ENCODE measurements at places on chromosomes 6 and 20.

DNA sequence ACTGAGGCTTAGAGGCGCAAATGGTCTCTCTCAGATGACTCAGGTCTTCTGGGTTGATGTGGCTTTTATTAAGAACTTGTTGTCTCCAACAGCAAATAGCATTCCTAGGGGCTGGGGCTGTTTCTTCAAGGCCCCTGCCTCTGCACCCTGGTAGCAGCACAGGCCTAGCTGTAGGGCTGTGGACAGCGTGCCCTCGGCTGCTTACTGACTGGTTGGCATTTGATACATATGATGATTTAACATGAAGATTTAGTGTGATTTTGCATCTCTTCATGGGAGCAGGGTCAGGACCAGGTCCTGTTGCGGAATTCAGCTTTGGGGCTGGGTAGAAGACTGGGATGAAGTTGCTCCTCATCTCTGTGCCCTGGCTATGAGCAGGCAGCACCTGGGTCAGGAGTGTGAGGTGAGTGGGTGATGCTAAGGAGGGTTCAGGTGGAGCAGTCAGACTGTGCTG is 24.3 kb upstream of the IER3 start:
- no peak for DNase-seq

DNA sequence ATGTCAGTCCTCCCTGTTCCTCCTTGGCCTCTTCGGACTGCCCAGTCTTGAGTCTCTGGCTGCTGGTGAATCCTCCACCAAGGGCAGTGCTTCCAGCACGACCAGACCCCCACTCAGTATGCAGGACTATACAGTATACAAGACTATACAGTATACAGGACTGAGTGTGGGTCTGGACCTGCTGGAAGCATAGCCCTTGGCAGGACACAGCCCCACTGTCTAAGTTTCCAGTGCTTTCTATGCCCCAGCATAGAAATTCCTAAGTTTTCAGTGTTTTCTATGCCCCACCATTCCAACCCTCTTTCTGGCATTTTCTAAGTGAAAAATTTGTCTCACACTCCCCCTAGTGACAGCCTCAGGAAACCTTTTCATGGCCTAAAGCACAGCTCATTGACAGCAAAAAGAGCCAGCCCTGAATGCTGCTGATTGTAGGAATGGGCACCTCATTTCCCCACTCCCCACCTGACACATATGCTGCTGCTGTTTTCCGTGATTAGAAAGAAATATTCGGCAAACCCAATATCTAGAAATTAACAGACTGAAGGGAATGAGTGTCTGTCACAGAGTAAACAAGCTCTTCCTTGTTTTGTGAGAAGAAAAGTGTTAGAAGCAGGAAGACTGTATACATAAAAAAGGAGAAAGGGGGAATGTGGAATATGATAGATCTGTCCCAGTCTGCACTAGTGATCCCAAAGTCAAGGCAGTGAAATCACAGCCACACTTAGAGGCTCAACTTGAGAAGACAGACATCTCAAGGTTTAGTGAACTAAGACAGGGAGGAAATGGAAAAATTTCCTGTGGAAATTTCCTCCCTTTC is 206.9 kb downstream of the IBTK start:
- DNase-seq, result peak; percentile 25

GRCh38 chr20:41050361-41051008 is 21.9 kb downstream of the TOP1 start:
- peak; percentile 24 for DNase-seq

DNA sequence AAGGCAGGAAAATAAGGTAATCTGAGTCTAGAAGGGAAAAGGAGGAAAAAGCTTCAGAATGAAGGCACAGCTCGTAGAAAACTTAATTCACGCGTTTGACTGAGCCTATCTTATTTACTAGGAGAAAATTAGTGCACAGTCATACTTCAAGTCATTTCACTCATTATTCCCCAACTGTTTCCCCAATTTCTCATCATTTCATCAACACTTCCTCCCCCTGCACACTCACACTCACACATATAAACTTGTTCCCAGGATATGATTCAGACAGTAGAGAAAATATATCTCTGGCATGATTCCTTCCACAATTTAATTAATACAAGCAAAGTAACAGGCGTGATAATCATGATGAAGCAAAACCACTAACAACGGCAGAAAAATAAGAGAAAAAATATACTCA is 94.5 kb upstream of the F13A1 start:
- no peak for DNase-seq

DNA sequence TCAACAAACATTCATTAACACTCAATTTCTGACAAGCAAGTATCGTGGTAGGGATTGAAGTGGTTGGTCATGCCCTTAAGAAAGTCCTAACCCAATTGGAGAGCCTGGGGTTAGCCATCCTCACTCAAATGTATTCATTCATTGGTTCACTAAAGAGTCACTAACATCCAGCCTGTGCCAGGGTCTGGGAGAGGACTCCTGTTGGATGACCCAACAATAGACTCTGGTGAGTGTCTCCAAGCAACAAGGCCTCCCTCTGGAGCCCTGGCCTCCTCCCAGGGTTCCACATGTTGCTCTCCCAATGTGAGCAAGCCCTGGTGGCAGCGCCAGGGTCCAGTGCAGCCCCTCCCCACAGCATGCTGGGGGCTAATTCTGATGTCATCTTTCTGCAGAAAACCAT is at the start of gene BPIFA3:
TSS of gene BPIFA3 (plus strand) at position 301 of the 400 bp plus-strand sequence. CDS start 185 bp downstream, outside the sequence.
- DNase-seq, result no peak

DNA sequence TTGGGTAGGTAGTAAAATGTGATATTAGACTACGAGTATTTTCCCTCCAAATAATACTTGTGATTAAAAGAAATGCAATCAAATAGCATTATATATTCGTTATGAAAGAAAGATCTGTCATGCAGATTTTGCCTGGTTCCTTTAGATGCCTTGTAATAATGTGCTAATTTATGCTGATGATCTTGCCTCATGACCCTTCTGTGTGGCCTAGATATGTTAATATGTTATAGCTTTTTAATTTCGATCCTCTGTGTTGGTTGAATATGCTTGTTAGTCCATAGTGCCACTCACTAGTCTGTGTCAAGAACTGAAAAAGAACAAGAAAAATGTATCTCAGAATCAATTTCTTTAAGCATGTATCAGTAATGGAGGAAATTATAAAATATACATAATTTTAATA is 31.9 kb downstream of the CDKAL1 start:
- no peak for DNase-seq

GRCh38 chr20:23286346-23286745 is 64.2 kb upstream of the NXT1 start:
- no peak for DNase-seq

GRCh38 chr6:100464162-100464851 is 414 bp downstream of the SIM1 start:
- DNase-seq, result no peak

- DNase-seq, result no peak
Observed at GRCh38 chr6:133613211-133613610, 275.7 kb upstream of the TCF21 start.

GRCh38 chr20:20237093-20237959 is 130.6 kb upstream of the INSM1 start:
- peak; percentile 68 for DNase-seq

GRCh38 chr6:4967301-4968030 is 36.4 kb downstream of the RPP40 start:
- no peak for DNase-seq

DNA sequence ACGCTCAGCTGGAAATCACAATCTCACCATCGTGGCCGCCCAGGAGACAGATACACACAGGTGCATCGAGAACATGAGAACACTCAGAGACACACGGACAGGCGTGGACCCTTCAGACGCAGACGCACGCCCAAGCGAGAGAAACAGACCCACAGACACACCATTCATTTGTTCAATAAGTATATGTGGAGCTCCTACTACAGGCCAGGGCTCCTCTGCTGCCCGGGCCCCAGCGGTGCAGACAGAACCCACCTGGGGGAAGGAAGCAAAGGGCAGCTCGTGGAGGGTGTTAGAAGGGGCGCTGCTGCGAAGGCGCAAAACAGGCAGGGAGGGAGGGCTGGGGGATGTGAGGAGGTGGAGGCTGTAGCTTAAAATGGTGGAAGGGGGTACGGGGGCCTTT is 39.2 kb downstream of the SRC start:
- no peak for DNase-seq

DNA sequence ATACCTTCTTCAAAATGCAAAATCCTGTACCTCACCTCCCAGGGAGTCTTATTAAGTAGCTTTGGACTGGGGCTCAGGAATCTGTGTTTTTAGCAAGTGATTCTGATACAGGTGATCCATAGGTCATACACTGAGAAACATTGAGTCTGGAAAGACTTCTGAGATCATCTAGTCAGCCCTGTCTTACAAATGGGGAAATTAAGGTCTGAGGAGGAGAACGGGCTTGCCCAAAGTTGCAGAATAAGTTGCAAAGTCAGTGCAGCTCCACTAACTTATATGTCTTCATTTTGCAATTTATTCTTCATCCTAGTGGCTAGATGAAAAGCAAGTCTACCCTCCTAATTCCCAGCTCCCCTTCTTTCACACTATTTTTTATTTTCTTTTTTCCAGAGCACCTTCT is 28.9 kb downstream of the KCNS1 start:
- DNase-seq, result no peak

DNA sequence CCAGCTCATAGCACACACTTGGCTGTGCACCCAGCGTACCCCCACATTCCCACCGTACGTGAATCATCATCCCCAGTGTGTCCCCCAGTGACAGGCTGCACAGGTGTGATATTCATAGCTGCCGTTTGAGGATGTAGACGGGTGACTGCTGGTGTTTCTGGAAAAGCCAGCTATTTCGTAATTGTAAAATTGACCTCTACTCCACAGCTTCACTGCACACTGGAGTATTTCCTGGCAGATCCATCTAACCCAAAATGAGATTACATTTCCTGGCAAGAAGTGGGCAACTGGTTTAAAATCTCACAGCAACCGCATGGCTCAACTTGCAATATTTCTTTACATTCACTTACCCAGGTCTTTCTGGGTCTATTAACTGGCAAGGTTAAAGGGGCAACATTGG is 30.3 kb downstream of the CD83 start:
- no peak for DNase-seq

DNA sequence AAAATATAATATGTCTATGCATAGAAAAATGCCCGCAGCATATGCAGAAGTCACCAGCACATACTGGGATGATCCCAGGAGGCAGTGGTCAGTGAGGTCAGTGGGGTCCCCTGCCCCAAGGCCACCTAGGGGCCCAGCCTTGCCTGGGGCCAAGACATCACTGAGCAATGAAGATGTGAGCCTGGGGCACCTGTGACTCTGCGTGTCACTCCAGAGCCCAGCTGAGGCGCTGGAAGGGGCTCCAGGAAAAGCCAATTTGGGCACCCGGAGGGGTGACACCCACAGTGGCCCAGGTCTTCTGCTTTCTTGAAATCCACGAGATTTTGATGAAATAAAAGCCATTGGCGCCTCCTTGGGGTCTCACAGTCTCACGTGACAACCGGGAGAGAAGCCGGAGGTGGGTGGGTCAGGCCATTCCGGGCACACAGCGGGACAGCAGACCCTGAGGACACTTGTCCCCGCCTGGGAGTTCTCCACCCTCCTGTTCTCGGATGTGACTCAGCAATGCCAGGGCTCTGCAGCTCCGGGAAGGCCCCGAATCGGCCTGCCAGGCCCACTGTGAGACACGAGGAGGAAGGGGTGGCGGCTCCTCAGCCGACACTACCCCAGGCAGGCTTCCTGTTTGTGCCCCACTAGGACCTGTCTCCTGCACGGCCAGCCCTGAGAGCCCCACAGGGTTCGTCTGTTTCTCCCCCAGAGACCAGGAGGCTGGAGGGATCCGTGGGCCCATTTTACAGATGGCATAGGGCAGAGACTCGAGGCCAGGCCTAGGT is 24.4 kb upstream of the SLCO4A1 start:
- DNase-seq, result no peak

DNA sequence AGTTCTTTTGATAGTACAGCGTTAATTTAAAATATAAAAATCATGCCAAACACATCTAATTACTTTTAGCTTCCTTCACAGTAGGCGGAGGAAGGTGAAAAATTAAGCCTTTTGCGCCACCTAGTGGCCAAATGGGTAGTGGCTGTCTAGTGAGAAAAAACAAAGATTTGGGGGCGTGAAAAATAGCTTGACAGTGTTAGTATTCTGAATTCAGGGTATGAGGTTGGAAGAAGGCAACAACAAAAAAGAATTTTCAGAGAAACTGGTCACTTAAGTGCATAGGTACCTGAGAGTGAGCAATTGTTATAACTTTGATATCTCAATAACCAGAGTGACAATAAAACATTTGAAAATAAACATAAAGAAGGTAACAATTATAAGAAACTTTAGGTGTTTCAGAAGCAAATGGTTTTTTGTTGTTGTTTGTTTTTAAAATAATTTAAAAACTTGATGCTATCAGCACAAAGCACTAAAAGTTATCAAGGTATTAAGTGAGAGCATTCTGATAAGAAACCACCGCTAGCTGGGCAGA is 14.3 kb downstream of the PSMB9 start:
- peak; percentile 54 for DNase-seq

DNA sequence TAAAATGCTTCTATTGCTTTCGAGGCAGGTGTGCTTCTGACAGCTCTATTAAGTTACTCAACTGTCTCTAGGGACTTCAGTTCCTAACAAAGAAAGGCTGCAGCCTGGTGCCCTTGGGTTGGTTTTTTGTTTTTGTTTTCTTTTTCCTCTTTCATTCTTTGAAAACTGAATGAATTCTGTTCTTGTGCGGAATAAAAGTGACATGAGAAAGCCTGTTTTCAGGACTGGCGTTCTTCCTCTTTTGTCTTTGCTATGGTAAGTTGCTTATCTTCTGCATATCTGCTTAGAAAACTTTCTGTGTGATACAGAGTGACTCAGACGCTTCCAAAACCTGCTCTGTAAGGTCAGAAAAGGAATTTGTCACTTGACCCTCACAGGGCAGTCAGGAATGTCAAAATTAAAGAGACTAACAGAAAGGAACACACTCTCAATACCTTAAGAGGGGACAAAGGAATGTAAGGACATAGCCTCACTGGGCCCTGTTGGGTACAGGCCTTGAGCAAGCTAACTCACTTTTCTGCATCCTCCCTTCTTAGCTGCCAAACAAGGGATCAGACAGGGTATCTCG is 56.2 kb upstream of the NHSL1 start:
- no peak for DNase-seq

DNA sequence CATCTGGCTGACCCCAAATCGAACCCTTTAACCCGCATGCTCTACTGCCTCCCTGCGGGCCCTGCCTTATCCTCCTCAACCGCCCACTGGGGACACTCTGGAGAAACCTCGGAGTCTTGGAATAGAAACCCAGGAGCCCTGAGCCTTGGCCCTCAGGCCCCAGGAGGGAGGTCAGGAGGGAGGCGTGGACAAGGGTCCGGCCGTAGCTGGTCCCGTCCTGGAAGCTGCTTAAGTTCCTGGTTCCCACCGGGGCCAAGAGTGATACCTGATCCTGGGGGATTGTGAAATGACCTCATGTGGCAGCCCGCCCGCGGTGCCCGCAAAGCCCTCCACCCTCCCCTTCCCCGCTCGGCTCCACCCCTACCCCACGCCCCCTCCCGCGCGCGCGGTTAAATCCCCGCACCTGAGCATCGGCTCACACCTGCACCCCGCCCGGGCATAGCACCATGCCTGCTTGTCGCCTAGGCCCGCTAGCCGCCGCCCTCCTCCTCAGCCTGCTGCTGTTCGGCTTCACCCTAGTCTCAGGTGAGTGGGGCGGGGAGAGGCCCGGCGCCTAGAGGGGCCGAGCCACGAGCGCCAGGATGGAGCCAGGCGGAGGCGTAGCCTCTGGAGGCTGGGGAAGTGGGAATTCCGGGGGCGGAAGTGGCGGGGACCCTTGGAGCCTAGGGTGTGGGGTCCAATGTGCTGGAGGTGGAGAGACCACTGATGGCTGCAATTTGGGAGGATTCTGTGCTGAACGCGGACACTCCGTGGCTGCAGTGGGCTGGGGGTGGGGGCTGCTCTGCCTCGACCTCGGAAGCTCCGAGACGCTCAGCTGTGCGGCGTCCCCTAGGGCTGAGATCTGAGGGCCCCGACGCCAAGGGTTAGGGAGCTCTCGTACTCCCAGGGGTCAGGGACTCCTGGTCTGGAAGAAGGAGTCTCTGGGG is at the start of gene WFDC2:
TSS of gene WFDC2 (plus strand) at position 418 of the 926 bp plus-strand sequence. CDS start at position 447, 29 bp downstream.
- DNase-seq, result no peak
